ENCODE measurements at places on chromosomes 4 and X. TPM values are rescaled to one million over a fixed set of nuclear protein-coding genes. Genes with fewer than 3 reads are reported as not detected.

Gene CNKSR2
- total RNA-seq, result 6.5 TPM

Gene FHIP1A
- not detected for total RNA-seq

Gene ATP2B3
- total RNA-seq, result 0.07 TPM

Gene SHROOM2
- not detected for total RNA-seq

Gene SLC6A8
- 3.1 TPM for total RNA-seq

Gene HMX1
- total RNA-seq, result not detected

Gene NUDT10
- total RNA-seq, result 0.12 TPM

Gene ZNF674
- 6.8 TPM for total RNA-seq

Gene SPP1
- total RNA-seq, result 0.63 TPM

Gene F8A2
- not detected for total RNA-seq

Gene CTAG1B
- not detected for total RNA-seq

Gene TRIML2
- not detected for total RNA-seq

Gene PNMA6F
- not detected for total RNA-seq

Gene MAGEA3
- total RNA-seq, result not detected

Gene CT45A3
- total RNA-seq, result not detected

Gene CPLX1
- total RNA-seq, result 2.1 TPM

Gene NAP1L3
- total RNA-seq, result 0.61 TPM

Gene DKK2
- total RNA-seq, result not detected

Gene SRPX
- not detected for total RNA-seq

Gene MID1IP1
- total RNA-seq, result 61.7 TPM

Gene C4orf46
- total RNA-seq, result 18.0 TPM

Gene GLOD5
- total RNA-seq, result not detected

Gene ADRA2C
- not detected for total RNA-seq

Gene FOXR2
- not detected for total RNA-seq

Gene MAGEB2
- total RNA-seq, result not detected

Gene ATP1B4
- not detected for total RNA-seq

Gene PSAPL1
- not detected for total RNA-seq

Gene CC2D2A
- not detected for total RNA-seq

Gene HTN1
- not detected for total RNA-seq

All from T-helper 1 cell treated with Interleukin-12 subunit alpha and Interleukin-12 subunit beta and Interleukin-4 antibody, amounts not matched to agents 30 ng/mL and 1 ng/mL, for 36 hours (primary cell).